ENCODE measurements at places on chromosomes 16 and 17.

- no peak for DNase-seq
These were observed 196.8 kb downstream of the NTN1 start for GRCh38 chr17:9218064-9218635.

DNA sequence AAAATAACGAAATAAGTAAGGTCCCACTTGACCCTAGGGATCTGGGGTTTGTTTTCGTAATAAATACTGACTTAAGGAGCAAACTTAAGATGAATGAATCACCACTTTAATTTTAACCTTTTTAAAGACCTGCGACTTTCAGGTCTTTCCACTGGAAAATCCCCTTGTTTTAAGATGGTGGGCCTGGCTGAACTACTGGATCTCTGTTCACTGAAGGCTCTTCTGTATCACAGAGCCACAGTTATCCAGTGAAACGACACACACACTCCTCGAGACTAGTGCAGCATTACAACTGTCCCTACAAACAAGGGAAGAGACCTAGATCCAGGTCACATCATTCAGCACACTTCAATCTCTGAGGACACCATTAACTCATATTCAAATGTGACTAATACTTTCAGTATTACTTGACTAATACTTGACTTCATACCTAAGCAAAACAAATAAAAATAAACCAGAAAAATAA is 299.0 kb downstream of the CEP112 start:
- no peak for DNase-seq

DNA sequence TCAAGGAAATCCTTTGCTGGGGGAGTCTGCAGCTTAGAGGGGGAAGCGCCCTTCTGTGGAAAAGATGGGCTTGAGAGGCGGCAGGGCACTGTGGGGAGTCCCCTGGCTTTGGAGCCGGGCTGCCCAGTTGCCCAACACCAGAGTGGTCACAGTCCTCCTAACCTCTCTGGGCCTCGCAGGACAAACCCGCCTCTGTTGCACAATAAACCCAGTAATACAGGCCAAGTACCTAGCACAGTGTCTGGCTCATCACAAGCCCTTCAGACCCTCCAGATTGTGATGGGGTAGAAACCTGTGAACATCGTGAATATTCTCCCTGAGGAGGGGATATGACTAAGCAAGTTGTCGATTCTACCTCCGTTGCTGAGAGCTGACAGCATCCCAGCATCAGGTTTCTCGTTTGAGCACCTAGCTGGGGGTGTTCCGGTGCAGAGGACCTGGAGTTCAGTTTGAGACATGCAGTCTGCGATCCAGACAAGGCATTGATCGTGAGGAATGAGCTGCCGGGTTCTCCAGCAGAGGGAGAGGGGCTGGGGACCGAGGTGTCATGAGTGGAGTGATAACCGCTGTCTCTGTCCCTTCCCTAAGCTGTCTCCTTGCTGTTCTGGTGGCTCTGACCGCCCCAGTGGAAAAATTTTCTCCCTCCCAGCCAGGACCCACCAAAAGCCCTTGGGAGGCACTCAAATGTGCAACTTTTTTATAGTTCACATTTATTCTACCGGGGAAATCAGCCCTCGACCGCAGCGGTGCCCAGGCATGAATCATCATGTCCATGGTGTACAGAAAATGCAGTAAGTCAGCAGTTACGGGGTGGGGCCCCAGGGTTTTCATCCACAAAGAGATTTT is 161.9 kb downstream of the WSCD1 start:
- no peak for DNase-seq

DNA sequence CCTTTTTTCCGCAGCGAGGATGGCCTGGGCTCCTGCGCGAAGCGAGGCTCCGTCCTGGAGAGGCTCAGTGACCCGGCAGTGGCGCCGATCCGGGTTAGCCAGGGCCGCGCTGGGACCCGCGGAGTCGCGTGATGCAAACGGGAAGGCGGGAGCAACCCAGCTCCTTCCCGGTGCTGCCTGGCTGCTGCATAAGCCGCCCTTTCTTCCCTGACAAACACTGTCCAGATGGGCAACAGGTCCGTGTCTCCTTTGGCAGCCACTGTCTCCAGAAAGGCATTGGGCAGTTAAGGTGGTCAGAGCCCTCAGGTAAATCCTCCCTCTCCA is 21.8 kb upstream of the ZNHIT3 start:
- no peak for DNase-seq

GRCh38 chr17:49916854-49917515 is 52.0 kb upstream of the DLX4 start:
- DNase-seq = peak; percentile 27

DNA sequence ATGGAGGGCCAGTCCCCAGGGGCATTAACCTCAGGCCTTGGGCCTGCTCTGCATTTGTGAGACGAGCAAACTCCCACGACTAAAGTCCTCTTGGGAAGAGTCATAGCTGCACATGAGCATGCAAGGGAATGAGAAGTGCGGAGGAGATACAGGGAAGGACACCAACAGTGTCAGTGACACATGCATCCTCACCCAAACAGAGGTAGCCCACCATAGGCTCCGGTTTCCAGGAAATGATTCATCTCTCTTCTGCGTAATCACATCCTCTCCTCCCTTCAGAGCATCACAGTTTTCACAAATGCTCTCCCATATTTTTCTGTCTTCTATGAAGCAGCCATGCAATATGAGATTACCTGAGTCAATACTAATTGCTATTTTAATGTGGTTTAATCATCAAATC is 725.7 kb upstream of the GOT2 start:
- no peak for DNase-seq

GRCh38 chr17:66989076-66989475 is 24.6 kb downstream of the CACNG4 start:
- no peak for DNase-seq

DNA sequence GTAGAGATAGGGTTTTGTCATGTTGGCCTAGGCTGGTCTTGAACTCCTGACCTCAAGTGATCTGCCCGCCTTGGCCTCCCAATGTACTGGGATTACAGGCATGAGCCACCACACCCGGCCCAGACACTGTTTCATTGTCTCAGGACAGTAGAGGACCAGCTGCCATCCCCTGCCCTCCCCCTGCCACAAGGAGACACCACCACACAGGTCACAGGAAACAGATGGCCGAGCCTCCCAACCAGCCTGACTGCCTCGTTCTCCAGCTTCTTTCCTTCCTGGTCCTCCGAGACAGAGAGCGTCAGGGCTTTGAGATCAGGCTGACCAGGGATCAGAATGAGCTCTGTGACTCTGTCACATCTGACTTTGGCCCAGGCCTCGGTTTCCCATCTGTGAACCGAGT is 20.8 kb upstream of the RNPS1 start:
- peak; percentile 4 for DNase-seq

DNA sequence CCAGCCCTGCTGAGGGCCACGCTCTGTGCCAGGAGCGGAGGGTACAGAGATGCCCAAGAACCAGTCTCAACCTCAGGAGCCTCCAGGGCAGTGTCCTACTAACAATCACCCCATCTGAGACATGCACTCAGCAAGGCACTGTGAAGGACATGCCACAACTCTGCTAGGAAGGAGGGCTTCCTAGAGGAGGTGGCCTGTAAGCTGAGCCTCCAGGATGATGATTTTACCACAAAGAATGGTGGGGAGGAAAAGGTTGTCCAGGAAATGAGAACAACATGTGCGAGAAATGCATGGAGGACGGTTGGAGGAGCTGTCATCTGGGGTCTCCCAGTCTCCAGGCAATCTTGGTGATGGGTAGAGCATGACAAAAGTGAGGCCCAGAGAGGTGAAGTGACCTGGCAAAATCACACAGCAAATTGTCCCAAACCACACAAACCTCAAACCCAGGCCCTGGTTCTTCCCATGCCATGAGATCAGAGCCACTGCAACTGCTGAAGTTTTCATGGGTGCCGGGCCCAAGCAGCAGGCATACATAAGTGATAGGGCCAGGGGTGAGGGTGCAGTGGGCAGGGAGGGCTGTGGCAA is 30.5 kb downstream of the CNGB1 start:
- no peak for DNase-seq

GRCh38 chr17:66945147-66945835 is 19.2 kb upstream of the CACNG4 start:
- no peak for DNase-seq

DNA sequence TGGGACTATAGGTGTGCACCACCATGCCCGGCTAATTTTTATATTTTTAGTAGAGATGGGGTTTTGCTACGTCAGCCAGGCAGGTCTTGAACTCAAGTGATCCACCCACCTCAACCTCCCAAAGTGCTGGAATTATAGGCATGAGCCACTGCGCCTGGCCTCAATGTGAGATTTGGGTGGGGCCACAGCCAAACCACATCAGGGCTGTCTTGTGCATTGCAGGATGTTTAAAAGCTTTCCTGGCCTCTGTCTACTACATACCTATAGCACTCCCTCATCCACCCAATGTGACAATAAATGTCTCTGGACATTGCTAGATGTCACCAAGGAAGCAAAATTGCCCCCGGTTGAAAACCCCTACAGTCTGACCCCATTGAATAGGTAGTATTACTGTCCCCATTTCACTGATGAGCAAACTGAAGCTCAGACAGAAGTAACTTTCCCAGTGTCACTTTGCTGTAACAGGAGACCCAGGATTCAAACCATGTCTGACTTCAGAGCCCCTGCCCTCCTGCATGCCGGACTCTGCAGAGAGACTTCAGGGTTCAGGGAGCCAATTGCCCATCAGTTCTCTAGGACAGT is 3.6 kb upstream of the MAP3K14 start:
- DNase-seq = no peak

GRCh38 chr16:58197314-58198012 is 443 bp downstream of the CSNK2A2 start:
- no peak for DNase-seq

- no peak for DNase-seq
These were observed 59.4 kb downstream of the MGAT5B start for GRCh38 chr17:76927577-76927976.

- no peak for DNase-seq
These were observed at the start of gene ST6GALNAC2 for GRCh38 chr17:76585649-76586593. Gene ST6GALNAC2 (minus strand): TSS chr17:76585860. CDS start chr17:76585808, 52 bp downstream.

DNA sequence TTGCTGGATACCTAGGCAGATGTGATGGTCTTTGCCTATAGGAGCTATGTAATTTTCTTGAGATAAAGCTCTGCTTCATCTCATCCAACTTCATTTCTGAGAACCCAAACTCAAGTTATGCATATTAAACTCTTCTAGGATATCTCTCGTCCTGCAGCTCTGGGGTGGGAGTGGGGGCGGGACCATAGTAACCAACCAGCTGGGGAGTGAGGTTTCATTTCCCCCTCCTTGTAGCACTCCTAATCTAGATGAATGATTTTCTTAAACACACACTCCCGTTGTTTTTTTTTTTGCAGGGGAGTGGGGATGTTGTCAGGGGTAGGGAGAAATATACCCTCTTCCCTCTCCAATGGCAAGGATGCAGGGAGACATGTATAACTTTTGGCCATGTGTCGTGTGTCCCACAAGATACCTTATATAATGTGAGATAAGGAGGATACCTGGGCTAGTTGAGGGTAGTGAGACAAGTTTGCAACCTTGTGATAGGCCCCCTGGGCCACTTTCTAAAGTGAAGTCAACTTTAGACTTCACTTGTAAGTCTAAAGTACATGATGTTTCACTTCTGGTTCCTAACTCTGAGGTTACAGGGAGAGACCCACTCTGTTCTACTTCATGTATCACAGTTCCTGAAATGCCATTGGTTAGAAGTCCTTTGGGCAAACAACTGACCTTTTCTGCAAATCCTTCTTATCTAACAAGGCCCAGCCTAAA is 10.5 kb upstream of the HEATR6 start:
- DNase-seq = no peak

DNA sequence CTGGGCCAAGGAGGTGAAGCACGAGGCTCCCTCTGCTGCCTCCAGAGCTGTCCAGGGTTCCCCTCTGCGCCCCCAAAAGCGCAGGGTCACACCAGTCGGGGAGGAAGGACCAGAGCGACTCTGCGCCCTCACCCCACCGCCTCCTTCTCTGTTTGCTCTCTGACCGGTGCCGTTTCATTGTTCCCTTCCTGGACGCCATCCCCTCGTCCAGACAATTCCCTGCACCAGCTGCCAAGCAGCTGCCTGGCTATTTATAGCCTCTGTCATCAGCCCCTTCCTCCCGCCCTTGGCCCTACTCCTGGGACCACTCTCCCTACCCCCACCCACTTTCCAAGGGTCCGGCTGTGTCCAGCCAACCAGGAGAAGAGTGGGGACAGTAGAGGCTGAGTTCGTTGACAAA is 68.8 kb upstream of the CREBBP start:
- no peak for DNase-seq

GRCh38 chr16:76195648-76196047 is 81.6 kb upstream of the CNTNAP4 start:
- no peak for DNase-seq

GRCh38 chr17:263773-264172 is 82.3 kb upstream of the DOC2B start:
- DNase-seq = no peak

- DNase-seq = no peak
These were observed 246.7 kb downstream of the FTO start for GRCh38 chr16:53950677-53951076.

- no peak for DNase-seq
These were observed 177.9 kb upstream of the NLRP1 start for GRCh38 chr17:5762191-5762590.

- no peak for DNase-seq
These were observed 387.3 kb upstream of the CDH11 start for GRCh38 chr16:65509172-65509571.

DNA sequence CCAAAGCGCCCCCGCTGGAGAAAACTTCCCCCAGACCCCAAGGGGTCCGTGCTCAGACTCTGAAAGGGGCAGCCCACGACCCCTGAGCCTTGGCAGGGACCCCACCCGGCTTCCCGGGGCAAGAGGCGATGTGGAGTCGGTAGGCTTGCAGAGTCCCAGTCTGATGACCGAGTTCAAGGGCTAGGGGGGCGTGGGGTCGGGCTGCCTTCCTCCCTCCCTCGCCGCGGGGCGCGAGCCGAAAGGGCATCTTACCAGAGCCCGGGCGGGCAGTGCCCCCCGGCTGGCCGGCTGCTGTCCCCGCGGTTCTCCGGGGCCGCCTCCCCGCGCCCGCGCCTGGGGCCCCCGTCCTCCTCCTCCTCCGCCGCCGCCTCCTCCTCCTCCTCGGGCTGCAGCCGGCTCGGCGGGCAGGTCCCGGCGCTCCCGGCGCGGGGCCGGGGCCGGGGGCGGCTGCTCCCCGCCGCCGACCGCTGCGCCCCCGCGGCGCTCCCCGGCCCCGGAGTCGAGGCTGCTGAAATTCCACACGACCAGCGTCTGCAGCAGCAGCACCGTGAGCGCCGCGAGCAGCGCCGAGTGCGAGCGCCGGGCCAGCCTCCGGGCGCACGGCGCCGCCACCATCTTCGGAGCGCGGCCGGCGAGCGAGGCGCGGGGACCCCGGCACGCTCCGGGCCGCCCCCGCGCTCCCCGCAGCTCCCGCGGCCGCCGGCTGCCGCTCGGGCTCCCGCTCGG is 415 bp downstream of the XYLT1 start:
- no peak for DNase-seq

DNA sequence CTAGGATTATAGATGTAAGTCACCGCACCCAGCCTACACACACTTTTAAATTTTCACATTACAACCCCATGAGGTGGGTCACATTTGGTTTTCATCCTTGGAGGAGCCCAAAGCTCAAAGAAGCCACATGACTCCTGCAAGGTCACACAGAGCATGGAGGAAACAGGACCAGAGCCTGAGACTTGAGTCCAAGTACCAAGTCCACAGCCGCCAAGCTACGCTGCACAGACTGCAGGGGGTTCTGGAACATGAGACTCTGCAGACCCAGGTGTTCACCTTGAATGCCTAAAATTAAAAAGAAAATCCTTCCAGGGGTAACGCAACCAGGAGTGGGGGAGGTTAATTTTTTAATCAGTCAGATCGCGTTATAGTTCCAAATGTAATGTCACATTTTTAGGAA is 150.2 kb downstream of the ZFHX3 start:
- DNase-seq = no peak
